ENCODE measurements at places on chromosomes 12 and 14.

GRCh38 chr14:24875991-24876878 lies 173.7 kb downstream of the STXBP6 start:
- no peak for DNase-seq

GRCh38 chr14:81472096-81472800 lies 61.4 kb downstream of the SEL1L start:
- no peak for DNase-seq

GRCh38 chr12:127500512-127501035 lies 766.4 kb upstream of the TMEM132C start:
- no peak for DNase-seq

GRCh38 chr12:77357655-77358054 lies 292.3 kb upstream of the E2F7 start:
- DNase-seq, result no peak

DNA sequence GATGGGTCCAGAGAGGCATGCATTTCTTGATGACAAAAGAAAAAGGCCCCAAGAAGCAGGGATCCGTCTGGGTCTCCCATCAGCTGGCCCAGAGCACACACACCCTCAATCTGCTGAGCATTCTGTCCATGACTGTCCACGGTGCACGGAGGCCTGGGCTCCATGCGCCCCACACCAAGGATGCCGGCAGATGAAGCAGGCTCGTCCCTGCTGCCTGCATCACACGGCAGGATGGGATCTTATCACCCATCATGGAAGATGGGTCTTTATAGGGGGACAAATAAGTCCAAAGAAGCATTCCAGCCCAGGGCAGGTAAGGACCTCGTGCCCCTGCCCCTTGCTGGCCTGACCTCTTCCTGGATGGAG lies 59.7 kb downstream of the PRIMA1 start:
- DNase-seq, result no peak

GRCh38 chr12:83097643-83098342 lies 411.1 kb downstream of the TMTC2 start:
- DNase-seq, result no peak

DNA sequence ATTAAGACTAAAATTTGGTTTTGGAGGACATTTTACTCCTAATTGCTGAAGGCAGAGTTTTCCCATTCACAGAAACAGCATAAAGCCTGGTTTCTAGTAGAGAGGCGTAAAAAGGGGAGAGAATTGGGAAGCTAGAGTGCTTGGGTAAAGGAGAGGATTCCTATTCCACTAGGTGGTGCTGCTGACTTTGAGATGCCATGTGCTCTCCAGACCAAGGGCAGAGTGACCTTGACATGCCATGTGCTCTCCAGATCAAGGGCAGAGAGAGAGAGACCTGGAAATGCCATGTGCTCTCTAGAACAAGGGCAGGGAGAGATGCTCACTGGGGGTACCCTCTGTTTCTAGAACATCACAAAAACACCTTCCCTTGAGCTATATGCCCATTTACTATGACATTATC lies 176.2 kb upstream of the PDZRN4 start:
- DNase-seq, result no peak

- DNase-seq, result no peak
Observed at GRCh38 chr14:31530136-31530535, 31.1 kb upstream of the NUBPL start.

DNA sequence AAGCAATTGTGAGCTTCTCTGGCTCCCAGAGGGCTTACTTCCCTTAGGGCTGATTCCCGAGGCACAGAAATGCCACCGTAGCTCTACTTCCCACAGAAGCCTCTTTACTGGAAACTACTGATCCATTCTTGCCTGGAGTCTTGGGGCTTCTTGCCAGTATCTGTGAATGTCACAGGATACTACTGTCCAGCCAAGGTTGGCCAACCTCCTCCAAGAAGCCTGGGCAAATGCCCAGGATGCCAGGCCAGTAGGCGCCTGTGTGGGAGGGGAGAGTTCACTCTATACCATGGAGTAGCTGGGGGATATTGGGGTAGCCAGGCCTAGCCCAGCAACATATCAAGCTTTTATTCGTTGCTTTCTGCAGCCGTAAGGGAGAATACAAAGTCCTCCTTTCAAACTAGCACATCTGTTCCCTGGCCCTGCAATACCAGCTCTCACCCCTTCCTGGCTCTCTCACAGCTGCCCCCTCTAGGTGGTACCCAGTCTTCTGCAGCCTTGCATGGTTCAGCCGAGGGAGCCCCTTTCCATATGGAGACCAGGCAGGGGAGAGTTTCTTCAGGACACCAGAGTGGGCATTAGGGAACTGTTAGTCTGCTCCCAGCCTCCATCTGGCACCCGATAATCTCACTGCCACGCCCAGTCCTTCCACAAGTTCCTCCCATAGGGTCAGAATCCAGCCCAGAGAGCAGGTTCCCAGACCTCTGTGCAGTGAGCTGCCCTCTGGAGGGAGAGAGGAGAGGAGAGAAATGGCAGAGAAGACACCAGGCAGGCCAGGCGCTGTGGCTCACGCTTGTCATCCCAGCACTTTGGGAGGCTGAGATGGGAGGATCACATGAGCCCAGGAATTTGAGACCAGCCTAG lies 24.3 kb upstream of the PLEK2 start:
- DNase-seq, result no peak

DNA sequence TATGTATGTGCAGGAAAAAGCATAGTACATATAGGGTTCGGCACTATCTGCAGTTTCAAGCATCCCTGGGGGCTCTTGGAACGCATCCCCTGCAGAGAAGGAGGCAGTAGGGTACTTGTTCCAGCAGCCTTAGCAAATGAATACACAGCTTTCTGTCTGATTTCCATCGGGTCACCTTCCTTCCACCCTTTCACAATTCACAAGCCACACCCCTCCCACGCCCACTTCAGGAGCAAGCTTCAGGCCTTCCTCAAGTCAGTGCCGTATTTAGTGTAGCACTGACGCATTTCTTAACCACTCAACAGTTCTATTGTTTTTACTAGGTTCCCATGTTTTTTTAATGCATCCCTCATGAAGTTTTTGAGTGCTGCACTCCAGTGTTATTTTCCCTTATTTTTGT lies 64.2 kb downstream of the CLMN start:
- DNase-seq, result peak; percentile 40

- DNase-seq, result no peak
Observed at GRCh38 chr12:29200586-29200985, 51.5 kb downstream of the FAR2 start.

DNA sequence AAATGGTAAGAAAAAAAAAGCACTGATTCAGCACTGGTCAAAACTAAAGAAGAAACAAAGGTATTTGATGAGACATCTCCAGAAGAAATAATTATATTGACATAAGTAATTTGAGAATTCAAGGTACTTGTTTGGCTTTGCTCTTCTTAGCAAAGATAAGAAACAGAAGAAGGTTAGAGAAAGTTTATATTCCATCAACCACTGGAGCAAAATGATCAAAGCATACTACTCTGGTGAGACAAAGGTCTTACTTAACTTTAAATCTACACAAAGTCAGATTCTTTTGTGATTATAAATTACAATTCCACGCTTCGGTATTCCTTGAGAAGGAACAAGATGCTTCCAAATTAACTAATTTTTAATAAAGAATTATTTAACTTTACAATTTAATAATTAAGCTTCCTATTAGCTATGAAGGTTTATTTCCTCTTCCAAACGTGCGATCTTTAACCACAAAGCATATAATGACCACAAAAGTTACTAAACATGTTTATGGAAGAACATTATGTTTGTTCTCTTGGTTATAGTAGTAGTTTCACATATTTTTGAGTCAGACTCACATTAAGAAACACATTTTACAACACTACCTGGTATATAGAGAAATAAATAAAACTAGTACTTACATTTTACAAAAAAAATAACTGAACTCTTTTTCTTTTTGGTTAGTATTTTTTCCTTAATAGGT lies 53.4 kb downstream of the METTL25 start:
- no peak for DNase-seq

DNA sequence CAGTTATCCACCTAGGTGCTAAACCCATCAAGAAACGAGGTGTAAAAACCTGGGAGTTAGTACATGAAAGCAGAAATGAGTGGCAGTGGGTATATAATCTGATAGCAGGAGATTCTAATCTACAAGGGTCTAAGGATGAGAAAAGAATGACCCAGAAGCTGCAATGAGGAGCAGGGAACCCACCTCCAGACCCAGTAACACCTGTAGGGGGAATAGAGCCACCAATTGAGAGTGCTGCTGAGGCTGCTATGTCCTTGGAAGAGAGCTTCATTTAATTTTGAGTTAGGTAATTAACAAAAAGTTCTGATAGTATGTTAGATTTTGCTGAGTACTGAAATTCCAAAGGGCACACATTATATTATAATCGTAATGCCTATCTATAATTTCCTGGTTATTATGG lies 89.8 kb downstream of the KITLG start:
- DNase-seq, result no peak

DNA sequence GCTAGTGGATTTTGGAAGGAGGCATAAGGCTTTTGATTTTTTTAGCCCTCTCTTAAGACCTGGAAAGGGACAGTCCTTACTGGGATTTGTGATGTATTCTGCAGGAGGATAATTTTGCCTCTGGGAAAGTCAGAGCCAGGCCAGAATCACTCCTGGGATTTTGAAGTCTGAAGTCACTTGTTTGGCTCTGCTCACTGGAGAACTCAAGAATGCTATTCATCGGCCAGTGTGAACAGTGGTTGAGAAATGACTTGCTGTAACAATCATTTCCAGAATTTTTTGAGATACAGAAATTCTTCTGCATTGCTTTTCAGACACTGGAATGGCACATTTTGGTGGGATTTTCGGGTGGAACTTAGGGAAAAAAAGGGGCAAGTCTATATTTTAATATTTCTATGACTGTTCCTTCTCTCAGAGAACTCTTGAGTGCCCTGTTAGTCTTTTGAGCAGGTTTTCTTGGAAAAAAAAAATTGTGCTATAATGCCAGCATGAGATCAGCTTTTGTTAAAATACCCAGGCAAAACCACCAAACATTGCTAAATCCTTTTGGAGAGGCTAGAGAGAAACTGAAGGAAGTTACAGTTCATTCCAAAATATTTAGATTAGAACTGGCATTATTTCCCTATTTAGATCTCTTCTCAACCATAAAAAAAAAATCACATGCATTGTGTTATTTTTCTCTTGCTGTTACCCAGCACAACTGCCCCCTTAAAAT lies 26.1 kb upstream of the BHLHE41 start:
- no peak for DNase-seq

GRCh38 chr14:39614297-39614923 lies 182.2 kb upstream of the FBXO33 start:
- no peak for DNase-seq

- DNase-seq, result no peak
Observed at GRCh38 chr14:81137316-81137715, 83.4 kb downstream of the GTF2A1 start.

GRCh38 chr12:27602516-27602915 lies 78.5 kb downstream of the PPFIBP1 start:
- no peak for DNase-seq

DNA sequence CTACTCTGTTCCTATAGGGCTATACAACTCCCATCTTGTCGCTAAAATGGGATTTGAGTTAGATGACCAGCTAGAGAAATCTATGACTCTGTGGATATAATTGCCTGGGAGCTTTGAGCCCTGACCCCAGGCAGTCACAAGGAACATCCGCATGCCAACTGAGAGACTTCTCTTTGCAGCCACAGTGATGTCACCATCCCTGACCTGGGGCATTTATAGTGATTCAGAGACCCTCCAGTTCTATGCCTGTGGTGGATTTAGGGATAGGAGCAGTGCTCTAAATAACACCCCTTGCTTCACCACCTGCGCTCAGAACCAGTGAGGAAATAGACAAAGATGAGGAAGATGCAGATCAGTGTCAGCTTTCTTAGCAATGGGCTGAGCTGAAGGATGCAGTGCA lies 86.2 kb downstream of the RIN3 start:
- DNase-seq, result no peak

GRCh38 chr12:13211859-13212664 lies 15.5 kb downstream of the EMP1 start:
- DNase-seq, result no peak

GRCh38 chr12:132541996-132542395 lies 52.0 kb downstream of the FBRSL1 start:
- no peak for DNase-seq

GRCh38 chr12:89179983-89180382 lies 172.3 kb downstream of the DUSP6 start:
- no peak for DNase-seq

- no peak for DNase-seq
Observed at GRCh38 chr14:106058342-106058741, 532.0 kb downstream of the TMEM121 start.

- no peak for DNase-seq
Observed at GRCh38 chr12:94057262-94058151, 90.9 kb upstream of the PLXNC1 start.

DNA sequence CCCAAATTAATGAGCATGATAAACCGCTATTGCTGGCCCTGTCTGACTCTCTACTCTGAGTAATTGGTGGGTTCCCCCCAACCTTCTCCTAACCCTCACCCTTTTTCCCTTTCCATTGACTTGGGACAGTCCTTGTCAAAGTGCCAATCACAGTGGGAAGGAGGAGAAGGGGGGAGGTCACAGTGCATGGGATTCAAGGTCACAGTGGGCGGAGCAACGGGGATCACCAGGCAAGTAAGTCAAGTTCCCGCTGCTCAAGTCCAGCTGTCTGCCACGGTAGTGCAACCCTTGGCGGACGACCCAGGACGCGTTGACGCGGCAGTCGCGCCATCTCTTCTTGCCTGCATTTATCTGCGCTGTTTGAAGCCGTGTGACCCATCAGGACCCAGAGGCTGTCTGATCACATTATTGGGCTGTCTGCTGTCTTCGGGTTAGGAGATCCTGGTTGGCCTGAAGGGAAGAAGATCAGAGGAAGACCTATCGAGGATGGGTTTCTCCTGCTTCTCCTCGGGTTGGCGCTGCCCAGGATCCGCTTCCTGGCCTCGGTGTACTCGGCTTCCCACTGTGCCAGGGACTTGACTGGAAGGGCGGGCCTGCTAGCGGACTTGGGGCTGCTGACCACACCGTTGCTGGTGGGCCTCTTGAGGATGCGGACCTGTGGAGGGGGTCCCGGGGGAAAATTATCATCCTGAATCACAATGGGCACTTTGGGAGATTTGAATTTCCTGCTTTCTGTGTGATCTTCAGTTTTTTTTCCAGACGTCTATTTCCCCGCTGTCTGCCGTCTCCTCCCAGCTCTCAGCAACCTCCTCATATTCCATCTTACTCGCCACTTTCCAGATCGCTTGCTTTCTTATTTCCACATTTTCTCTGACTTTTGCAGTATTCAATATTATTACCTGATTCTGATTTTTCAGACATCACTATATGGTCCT lies 3.1 kb upstream of the MDM2 start:
- no peak for DNase-seq

DNA sequence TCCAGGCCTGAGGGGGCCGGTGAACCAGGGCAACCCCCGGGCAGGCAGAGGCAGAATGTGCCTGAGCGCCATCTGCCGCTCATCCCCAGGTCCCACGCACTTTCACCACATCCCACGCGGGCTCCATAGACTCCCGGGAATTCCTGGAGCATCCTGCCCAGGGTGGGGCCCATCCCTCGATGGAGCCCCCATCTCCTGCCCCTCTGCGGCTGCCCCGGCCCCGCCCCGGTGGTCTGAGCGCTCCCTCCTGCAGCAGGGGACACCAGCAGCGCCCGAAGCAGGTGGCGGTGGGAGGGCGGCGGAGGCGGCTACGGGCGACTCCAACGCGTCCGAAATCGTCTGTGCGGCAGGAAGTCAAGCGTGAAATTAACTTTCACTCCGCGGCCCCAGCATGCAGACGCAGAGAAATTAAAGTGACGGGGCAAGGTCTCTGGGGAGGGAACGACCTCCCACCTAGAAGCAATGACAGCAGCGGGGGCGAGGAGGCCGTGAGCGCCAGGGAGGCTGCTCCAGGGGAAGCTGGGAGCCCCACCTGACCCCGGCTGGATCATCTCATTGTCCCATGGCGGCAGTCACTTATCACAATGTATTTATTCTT lies 122.2 kb downstream of the NCOR2 start:
- no peak for DNase-seq

GRCh38 chr12:58148405-58148804 lies 207.0 kb downstream of the ATP23 start:
- DNase-seq, result no peak

All from coronary artery (tissue), 2 donors.